ENCODE measurements at places on chromosomes 7 and 10.

DNA sequence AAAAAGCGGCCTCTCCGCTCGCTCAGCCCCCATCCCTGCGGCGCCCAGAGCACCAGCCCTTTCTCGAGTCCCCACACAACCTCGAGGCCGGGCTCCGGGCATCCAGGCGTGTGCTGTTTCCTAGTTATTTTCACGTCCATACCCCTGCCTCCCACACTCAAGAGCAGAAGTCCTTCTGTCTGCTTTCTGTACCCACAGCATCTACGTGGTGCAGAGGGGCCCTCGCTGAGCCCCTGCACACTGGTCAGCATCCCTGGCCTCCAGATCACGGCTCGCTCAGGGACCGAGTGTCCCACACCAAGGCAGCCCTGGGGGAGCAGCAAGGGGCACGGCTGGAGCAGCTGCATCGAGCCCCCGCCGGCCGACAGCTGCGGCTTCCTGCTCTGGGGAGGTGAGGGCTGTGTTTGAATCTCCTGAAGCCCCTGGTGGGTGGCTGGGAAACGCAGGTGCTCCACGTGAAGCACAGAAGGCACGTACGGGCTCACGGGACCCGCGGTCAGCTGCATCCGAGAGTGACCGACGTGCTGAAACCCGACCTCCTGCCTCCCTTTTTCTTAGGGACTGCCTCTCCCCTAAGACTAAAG is 333.1 kb downstream of the DNAJB6 start:
- DNase-seq, result no peak

GRCh38 chr7:144786522-144786921 is 49.3 kb downstream of the TPK1 start:
- no peak for DNase-seq

- DNase-seq, result no peak
Measured at GRCh38 chr7:95883217-95883616, 110.9 kb downstream of the DYNC1I1 start.

DNA sequence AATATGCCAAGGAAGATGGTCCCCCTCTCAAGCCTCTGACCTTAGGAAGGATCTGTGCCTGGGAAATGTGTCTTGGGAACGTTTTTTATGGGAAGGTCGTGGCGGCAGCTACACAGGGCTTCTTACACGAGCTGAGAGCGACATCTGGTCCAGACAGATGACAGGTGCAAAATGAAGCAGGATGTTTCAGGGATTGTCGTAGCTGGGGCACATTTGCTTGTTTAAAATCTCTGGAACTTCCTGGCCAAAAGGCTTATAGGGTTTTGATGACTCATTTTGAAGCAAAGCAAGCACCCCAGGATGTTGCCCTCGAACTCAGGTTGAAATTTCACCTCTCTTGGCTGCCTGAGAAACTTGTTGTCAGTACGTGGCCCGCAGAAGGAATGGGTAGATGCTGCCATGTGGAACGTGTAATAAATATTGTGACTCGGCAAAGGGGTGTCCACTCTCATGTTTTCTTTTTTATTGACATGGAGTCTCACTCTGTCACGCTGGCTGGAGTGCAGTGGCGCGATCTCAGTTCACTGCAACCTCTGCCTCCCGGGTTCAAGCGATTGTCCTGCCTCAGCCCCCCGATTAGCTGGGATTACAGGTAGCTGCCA is 117.5 kb downstream of the CAMK1D start:
- no peak for DNase-seq

DNA sequence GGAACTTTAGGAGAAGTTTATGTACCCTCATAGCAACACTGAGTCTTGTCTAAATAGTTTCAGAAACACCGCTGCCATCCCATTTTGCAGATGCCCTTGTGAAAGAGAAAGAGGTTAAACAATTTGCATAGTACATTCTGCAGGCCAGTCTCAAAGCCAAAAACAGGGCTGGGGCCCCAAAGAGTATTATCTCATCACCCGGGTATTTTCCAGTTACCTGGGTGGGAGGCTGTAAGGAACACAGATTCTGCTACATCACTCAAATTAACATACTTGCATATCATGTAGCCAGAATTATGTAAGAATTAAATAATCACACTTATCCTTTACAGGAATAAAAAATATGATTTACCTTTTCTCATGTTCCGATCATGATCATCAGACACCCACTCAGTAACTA is 3.1 kb upstream of the FAM171A1 start:
- no peak for DNase-seq

- DNase-seq, result no peak
Measured at GRCh38 chr7:127534636-127535035, 50.8 kb downstream of the GCC1 start.

- no peak for DNase-seq
Measured at GRCh38 chr10:75499556-75500160, 68.2 kb downstream of the LRMDA start.

GRCh38 chr10:71468363-71469094 is 71.8 kb downstream of the CDH23 start:
- no peak for DNase-seq

- no peak for DNase-seq
Measured at GRCh38 chr10:122567056-122567660, 6.6 kb downstream of the DMBT1 start.

DNA sequence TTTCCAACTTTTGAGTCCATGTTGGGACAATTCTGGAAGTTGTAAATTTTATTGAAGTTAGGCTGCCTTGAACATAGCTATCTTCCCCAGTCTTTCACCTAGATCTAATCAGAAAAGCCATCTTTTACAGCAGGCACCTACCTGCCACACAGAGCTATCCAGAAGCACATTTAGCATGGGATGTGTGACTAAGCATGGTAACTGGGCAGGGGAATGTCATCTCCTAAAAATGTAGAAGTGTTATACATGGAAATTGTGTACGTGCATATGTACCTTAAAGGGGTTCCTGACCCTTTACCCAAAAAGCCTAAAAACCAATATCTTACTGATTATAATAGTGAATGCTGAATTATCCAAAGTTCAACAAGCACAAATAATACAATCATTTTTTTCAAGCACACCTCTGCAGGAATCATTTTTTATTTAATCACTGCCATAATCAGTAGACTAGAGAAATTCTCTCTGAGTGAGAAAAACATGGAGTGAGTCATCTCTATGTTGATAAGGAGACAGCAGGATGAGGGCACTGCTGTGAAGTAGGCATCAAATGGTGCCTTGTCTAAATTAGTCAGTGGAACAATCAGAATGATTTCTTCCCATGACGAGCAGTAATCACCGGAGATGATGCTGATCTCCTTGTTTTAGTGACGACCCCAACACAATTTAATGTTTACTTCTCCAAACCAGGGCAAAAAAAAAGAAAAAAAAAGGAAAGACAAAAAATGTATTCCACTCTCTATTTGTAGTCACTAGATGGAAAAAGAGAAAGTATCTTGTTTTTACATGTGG is 75.9 kb downstream of the SORBS1 start:
- no peak for DNase-seq

- no peak for DNase-seq
Measured at GRCh38 chr7:80830584-80831285, 88.1 kb downstream of the SEMA3C start.

GRCh38 chr10:58836176-58836700 is 323.6 kb downstream of the BICC1 start:
- no peak for DNase-seq

DNA sequence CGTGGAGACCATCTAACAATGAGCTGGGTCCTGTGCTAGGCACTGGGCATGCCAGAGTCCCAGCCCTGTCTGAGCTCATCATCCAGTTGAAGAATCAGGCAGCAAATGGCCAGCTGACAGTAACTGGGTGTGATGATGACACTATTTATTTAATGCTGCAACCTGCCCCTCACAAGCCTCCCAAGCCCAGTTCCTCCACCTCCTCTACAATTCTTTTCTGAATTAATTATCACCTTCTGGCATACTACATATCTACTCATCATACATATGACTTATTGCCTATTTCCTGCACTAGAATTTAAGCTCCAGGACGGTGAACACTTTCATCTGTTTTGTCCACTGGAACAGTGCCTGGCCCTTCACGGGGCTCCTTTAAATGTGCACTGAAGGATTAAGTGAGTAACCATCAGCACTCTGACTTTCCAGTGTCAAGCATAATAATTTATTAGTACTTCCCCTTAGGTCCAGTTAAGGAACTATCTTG is 96.7 kb upstream of the LAMB4 start:
- no peak for DNase-seq

DNA sequence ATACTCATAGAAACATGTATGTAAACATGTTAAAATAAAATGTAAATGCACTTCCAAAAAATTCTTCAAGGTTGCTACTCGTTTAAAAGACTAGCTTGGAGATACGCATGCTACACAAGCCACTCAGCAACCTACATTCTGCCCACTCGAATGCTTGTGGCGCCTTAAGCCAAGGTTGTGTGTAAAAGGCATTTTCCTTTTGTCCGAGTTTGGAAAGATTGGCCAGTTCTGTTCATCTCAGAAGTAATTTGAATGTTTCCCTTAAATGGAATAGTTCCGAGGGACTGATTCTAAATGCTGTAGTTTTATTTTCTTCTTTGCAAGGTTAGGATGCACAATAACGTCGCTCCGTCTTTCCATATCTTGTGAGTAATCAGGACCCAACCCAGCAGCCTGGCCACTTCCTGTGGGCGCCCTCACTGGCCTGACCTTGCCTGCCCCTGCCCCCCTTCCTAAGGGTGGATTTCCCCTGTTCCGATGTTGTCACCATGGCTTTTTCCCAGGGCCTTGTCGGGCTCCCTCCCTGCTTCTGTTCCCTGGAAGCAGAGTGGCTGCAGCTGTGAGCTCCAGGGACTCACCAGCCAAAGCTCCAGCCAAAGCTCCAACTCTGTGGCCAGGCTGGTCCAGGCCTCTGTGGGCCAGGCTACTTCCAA is 70.6 kb downstream of the PTPRE start:
- DNase-seq, result no peak

DNA sequence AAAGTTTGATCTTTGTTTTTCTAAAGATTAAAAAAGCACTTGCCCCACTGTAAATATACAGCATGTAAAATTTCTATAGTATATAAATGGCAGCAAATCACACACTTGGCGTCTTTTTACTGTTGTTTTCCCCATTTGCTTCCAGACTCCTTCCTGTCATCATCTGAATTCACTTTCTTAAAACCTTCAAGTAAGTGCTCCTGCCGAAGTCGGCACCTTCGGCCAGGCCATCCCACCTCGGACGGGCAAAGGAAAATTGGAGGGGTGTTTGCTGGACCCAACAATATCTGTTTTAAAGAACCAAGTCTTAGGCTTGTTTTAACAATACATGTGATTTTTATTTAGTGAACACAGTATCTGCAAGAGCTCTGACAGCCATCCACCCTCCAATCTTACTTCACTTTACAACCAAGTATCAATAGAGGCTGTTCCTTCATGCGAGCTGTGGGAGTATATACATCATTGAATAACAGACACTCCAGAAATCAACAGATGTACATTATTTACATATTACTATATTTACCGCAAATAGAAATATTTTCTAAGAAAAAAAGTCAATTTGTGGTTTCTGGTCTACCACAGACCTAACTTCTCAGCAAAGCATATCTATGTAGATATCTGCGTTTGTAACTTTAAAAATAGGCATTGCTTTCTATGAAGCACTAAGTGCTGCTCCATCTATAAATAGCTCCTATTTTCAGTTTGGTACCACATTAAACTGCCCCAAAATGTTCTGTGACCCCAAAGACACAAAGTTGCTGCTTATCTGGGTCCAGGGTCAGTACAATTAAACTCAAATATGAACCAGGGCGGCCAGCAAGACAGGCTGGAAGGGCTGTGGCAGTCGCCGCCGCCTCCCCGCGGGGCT is 110.7 kb downstream of the CYTH3 start:
- DNase-seq, result no peak

GRCh38 chr7:55019691-55020465 is 1.1 kb downstream of the EGFR start:
- DNase-seq, result no peak

- DNase-seq, result no peak
Measured at GRCh38 chr7:151346-152050, 40.9 kb upstream of the FAM20C start.

- no peak for DNase-seq
Measured at GRCh38 chr10:49663596-49663995, 15.9 kb upstream of the C10orf53 start.

DNA sequence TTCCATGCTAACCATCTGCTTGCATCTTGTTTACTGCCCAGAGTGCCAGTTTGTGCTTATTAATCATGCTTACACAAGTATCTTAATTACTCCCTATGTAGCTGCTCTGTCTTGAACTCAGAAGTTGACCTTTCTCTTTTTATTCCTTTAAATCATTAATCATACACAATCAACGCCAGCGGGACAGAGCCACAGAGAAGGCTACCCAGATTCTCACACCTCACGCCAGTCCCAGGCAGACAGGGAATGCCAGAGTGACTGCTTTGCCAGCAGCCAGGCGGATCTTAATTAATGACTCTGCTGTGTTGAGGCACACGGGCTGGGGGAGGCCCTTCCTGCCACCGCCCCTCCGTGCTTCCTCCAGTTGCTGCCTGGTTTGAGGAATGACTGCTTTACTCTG is 229.4 kb downstream of the LRMDA start:
- DNase-seq, result no peak

DNA sequence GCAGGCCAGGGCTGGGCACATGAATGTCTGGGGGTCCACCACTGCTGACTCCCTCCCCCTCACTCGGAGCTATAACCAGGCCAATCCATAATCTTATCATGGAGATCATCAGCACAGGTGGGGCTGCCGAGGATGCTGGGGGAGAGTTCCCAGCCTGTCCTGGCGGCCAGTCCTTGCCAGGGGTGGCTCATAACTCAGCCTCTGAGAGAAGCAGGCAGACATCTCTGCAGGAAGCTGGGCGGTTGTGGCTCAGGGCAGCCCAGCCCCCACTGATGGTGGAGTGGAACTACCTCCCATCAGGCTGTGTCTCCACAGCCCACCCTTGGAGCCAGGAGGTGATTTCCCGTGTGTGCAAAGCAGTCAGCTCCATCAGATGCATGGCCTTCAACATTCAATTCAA is 109.4 kb upstream of the ZNF92 start:
- no peak for DNase-seq

- no peak for DNase-seq
Measured at GRCh38 chr7:100721505-100721812, 1.2 kb downstream of the EPO start.

GRCh38 chr10:2121929-2122328 is 384.6 kb upstream of the ADARB2 start:
- DNase-seq, result no peak

DNA sequence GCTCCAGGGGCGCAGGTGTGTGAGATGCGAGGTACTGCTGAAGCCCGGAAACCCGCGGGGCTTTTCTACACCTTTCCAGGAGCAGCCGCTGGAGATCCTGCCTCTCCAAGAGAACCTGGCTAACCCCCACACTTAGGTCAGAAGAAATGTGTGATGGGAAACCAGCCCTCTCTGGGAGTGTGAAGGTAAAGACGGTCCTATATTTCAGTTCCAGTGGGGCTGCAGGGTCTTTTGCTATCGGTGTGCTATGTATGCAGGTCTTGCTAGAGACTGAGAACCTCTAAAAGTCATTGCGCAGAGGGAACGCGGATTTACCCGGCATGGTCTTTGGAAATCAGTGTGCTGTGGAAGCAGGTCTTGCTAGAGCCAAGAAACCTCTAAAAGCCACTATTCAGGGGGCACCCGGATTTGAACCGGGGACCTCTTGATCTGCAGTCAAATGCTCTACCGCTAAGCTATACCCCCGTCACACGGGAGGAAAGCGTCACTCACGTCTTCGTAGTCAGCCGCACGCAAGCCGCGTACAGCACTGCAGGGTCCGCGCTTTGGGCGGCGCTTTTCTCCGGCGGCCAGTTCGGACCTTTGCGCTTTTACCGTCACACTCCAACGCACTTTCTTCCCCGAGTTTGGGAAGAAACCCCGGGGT is 46.0 kb downstream of the ZNF777 start:
- DNase-seq, result peak; percentile 25
